ENCODE measurements at places on chromosomes 12 and 14. TPM values are rescaled to one million over a fixed set of nuclear protein-coding genes. Genes with fewer than 3 reads are reported as not detected.
A peak's percentile ranks its signal among the peaks of the same experiment; 100 is the strongest.

The TGM1 gene
- total RNA-seq: 2.5 TPM

The CLEC4A gene
- not detected for total RNA-seq

The RAD9B gene
- 1.0 TPM for total RNA-seq

The DPF3 gene
- 11.1 TPM for total RNA-seq

The LPAR5 gene
- not detected for total RNA-seq

DNA sequence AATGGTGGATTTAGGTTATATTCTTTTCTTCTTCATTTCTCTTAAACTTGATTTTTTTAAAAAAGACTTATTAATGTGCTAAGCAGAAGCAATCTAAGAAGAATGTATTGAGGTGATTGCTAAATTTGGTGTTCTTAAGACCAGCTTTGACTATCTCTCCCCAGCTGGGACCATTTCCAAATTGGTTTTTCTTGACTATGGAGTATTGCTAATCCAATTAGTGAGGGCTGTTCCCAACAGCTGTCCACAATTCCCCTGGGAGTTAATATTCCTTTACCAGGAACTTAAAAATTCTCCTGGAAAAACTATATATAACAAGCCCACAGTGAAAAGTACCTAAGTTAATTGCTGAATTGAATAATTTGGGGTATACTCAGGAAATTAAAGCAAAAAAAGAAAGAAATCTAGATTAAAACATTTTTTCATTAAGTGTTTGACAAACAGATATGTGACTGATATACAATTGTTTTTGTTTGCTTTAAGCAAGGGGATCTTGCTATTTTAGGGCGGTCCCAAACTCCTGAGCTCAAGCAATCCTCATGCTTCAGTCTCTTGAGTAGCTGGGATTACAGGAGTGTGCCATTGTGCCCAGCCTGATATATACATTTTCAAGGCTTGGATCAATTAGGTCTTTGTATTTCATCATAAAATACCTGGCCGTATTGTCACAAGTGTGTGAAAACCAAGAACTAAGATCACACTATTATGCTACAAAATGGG, 105.0 kb downstream of the FAR2 start:
- DNase-seq: peak; percentile 4

DNA sequence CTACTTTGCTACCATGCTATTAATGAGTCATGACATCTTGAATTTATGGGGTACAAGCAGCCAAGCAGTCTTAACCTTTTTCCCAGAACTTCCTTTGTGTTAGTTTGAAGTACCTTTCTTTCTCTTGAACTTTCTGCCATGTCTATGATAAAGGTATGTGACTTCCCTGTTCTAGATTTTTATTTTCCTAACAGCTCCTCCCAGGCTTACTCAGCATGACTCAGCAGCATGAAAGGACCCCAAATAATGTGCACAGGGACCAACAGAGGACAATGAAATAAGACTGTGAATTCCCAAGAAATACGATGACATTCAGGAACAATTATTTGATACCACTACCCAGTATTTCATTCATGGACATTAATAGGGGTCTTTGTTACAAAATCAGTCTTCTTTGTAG, 60.0 kb downstream of the TTC6 start:
- DNase-seq: peak; percentile 19

GRCh38 chr14:92519246-92520101, 5.9 kb downstream of the RIN3 start:
- no peak for DNase-seq

DNA sequence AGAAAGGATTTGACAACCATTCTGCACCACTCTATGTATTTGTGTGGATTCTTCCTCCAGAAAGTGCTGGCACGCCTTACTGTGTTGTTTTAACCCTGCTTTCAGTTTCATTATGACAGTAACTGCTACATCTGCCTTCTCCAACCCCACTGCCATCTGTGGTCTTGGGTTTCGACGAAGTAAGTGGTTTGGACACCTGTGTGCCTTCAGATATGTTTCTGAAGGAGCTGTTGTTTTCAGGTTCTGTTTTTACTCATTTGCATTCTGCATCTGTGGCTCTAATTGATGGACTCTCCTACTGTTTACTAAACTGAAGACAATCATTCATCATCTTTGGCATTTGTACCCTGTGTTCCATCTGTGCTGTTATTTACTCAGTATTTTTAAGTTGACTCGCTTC, 4.1 kb downstream of the TSHR start:
- DNase-seq: peak; percentile 19

DNA sequence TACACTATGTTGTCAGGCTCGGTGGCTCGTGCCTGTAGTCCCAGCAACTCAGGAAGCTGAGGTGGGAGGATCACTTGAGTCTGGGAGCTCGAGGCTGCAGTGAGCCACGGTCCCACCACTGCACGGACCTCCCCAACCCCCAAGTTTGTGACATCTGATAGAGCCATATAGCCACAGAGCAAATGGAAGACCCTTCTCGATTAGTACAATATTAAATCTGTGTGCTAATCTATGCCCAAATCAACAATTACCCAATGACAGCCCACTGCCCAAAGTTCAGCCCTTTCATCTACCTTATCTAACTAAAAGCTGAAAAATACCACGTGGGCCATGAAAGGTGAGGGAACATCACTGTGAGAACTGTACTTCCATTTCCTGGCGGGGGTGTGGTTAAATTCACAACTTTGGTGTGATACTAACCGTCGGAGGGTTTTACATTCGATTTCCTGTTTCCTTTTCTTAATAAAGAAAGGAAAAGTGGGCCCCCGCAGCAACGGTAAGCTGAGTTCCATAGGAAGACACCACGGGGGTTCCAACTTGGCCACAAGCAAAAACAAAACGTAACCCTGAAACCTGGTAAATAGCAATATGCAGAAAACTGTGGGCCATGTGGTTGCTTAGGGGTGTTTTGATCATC, 31.2 kb upstream of the FOS start:
- DNase-seq: no peak

DNA sequence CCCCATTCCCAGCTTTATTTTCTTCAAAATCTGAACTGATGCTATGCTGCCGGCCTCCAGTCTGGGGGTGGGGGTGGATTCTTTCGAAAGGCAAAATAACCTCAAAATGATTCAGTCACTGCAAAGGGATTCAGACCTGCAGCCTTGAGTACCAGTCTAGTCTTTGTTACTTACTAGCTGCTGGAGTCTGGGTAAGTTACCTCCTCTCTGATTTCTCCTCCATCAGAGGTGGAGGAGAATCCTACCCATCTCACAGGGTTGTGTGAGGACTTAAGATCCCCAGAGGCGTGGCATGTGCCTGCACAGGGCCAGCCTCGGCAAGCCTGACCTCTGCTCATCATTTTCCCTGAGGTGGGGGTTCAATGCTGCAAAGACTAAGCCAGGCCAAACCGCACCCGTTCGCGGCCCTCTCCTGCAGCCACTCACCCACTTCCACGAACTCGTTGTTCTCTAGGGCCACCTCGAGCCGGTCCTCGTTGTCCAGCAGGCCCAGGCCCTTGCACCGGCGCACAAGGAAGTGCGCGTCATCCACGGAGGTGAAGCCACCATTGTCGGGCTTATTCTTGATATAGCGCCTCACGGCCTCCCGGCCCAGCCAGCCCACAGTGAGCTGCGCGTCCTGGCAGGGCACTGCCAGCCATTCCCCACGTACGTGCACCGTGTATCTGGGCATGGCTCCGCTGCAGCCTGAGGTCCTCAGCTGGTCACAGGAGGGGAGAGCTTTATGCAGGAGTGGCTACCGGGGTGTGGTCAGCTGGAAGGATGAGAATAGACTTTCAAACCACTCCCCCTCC, 709 bp downstream of the HAL start:
- DNase-seq: no peak

GRCh38 chr12:77907936-77908335, 77.2 kb downstream of the NAV3 start:
- DNase-seq: no peak

DNA sequence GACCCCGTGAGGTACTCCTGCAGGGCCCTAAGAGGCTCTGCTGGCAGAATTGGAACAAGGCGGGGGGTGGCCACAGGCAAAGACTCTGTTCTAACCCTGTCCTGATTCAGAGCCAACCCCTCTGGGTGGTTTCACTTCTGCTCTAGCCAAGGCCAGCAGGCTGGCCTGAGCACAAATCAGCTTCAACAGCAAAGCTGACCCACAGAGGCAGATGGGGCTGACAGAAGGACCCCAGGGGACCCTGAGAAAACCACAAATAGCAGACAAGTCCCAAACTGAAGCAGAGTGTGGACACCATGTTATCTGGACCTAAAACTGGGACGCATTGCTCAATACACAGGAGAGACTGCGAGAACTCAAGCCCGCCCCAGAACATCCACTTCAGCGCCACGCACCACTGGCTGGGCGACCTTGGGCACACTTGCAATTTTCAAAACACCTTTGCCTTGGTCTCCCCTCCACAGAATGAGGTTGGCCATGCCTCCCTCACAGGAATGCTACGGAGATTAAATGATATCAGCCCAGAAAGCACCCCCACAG, 76.4 kb upstream of the DICER1 start:
- no peak for DNase-seq

DNA sequence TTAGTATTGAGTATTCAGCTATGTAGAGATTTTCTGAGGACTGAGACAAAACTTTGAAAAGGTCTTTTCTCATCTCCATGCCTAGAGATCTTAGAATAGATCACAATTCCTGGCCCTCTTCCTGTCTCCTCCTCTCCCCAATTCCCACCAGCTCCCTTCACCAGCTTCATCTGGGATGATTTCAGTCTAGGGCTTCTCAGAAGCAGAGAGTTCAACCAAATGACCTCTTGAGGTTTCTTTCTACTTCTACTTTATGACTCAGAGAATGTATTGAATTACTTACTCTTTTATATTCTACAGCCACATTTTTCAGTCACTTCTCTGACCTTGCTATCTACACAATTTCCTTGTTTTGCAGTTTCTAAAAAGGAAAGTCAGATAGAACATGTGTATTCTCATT, 19.4 kb upstream of the SNX6 start:
- peak; percentile 93 for DNase-seq

DNA sequence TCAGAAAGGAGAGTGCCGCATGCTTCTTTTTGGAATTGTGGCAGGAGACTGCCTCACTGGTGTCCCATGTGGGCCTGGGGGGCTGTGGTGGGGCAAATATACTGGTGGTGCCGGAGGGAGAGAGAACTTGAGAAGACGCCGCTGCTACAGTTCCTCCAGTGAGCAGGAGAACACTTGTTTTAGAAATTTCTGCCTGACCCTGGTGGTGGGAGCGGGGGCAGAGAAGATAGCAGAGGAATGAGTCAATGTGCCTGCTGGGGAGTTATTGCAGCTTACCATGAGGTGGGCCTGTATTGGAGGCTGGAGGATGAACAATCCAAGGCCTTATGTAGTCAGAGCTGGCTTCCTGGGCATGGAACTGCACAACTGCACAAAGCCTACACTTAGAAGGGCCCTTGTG, 211.8 kb downstream of the SNAPC1 start:
- peak; percentile 24 for DNase-seq

GRCh38 chr12:82329508-82329907, 28.7 kb downstream of the CCDC59 start:
- DNase-seq: no peak

DNA sequence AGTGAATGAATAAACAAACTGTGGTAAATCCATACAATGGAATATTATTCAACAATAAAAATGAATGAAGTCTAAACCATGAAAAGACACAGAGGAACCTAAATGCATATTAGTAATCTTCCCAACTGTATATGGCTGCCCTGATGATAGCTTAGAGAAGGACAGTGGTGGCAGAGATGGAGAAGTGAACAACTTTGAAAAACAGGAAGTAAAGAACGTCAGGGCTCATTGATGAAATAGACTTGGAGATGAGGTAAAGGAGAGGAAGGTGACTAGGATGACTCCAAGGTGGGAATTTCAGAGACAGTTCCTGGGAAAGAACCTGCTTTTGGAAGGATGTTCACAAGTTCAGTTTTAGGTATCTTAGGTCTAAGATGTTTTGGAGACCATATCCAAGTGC, 36.3 kb upstream of the NT5DC3 start:
- no peak for DNase-seq

DNA sequence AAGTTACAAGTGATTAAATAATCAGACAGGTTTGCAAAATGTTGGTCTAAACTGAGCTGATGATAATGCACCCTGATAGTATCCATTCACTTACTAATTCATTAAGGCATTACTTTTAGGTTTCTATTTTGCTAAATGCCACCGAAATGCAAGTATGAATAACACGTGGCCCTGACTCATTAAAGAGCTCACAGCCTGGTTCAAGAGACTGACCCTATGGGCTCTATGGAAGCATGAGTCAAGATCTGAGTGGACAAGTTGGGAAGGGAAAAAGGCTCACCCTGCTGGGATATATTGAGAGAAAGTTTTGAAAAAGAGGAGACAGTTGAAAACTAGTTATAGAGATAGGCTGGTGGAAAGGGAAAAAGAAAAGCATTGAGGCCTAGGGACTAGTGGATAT, 14.8 kb upstream of the LRRC9 start:
- peak; percentile 67 for DNase-seq

DNA sequence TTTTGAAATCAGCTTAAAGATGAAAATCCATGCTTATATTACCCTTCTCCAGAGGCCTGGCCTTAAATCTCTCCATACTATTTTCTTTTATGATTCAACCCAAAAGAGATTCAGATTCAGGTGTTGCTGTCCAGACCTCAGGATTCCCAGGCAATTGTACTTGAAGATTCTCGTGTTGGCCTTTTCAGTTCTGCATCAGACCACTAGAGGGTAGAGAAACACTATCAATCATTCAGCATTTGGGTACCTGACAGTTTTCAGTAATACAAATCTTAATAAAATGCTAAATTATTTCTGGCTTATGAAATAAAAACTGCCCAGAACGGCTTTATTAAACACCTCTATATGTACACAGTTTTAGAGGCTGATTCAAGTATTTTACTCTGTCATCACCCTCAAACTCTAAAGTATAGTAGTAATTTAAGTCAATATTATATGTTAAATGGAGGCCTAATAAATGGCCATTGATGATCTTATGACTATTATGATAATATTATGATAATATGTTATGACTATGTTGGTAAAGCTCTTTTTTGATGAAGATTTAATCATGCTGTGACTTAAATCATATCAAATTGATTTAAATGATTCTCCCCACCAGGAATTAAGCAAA, 301.1 kb downstream of the DUSP6 start:
- DNase-seq: peak; percentile 72

DNA sequence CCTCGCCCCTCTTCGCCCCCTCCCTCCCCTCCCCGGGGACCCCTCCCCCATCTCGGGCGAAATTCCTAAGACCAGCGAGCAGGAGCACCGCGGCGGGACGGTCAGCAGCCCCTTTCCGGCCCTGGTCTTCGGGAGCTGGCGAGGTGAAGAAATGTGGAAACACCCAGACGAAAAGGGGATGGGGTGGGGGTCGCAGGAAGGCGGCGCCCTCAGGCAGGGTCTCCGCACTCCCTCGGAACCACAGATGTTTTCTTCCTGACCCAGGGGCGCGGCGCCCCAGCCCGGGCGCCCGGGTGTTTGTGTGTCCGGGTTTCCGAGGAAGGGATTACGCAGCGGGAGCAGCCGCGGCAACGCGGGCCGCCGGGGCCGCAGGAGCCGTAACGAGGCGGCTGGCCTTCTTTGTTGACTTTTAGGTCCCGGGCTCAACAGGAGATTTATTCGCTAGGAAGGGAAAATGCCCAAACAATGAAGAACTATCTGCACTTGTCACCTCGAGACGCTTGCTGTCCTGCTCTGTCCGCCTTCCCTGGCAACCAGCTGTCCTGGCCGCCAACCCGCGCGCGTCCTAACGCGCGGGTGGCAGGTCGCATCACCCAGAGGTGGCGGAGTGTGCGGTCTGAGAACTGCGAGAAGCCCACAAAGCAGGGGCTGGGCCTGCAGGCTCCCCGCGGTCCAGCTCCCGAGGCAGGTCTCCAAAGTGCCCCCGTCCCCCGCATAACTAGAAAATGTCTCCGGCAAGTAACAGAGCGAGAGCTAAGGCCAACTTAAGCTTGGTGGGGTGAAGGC, 7.0 kb downstream of the FOXA1 start:
- no peak for DNase-seq
